Heart left ventricle (tissue), 16 donors: ENCODE measurements at places on chromosomes 12 and 14.

GRCh38 chr12:64457032-64457431 is 5.1 kb downstream of the TBK1 start:
- DNase-seq = no peak

GRCh38 chr12:85253853-85254252 is 26.2 kb upstream of the ALX1 start:
- DNase-seq = no peak

- DNase-seq = no peak
These were observed 82.3 kb upstream of the RIN3 start for GRCh38 chr14:92431199-92431725.

GRCh38 chr12:124453419-124454351 is 113.7 kb downstream of the NCOR2 start:
- DNase-seq = peak; percentile 96

GRCh38 chr12:132398386-132398991 is 69.1 kb upstream of the GALNT9 start:
- peak; percentile 42 for DNase-seq

DNA sequence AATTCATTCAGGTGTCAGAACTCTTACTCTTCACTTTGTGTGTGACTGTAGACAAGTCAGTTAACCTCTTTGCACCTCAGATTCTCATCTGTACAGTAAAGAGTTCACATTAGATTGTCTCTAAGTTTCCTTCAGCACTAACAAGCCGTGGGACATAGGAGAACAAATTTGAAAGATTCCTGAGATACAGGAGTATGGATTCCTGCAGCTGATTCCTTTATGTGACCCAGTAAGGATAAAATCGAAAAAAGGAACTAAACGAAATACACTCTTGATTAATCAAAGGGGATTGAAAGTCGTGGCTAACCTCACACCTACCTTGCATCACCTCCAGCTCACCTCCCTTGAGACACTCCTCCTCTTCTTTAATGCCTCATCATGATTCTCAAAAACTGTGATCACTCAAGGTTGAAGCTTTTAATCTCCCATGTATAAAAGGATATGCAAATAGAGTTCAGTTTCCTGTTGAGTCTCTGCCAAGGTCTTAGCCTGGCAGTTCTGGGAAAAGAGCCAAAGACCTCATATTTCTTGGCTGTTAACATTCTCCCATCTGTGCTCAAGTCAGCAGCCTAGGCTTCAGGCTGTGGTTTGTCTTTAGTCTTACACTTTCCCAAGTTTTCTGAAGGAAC is 156.6 kb downstream of the DAD1 start:
- DNase-seq = peak; percentile 51

- DNase-seq = no peak
These were observed 106.0 kb downstream of the KIF26A start for GRCh38 chr14:104244221-104245011.

DNA sequence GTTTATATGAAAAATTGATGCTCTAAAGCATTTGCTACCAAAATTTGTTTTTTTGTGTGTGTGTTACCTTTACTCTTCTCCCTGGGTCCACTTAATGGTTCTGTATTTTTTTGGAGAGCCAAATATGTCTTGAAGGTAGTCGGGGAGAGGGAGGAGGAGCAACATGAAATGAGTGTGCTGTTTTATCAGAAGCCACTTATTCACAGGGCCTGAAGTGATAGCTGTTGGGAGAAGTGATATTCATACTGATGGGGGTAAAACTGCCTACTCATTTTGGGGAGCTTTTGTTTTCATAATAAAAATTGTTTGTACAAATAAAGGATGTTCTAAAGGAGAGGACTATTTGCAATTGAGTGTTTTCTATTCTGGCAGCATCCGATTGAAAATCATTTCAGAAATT is 29.2 kb downstream of the CRADD start:
- DNase-seq = no peak

DNA sequence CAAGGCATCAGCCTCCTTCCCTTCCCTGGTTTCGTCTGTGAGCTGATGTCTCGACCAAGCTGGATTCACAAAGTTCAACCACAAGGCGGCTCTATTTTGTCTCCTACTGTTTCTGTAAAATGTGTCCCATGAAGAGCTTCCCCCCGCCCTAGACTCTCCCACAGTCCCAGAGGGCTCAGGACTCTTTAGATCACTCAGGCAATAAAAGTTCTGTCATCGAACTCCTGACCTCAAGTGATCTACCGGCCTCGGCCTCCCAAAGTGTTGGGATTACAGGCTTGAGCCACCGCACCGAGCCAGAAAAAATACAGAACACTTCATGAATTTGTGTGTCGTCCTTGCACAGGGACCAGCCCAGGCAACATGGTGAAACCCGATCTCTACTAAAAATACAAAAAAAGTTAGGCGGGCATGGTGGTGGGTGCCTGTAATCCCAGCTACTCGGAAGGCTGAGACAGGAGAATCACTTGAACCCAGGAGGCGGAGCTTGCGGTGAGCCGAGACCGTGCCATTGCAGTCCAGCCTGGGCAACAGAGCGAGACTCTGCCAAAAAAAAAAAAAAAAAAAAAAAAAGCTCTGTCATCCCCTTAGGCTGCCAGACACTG is 149.4 kb downstream of the BCL11B start:
- no peak for DNase-seq

- DNase-seq = no peak
These were observed 527.2 kb downstream of the FLRT2 start for GRCh38 chr14:86057018-86057667.

- no peak for DNase-seq
These were observed at the start of gene PAH for GRCh38 chr12:102917026-102917787. Gene PAH (minus strand): TSS chr12:102917244. CDS start chr12:102917130, 114 bp downstream.

- no peak for DNase-seq
These were observed 17.9 kb upstream of the RCOR1 start for GRCh38 chr14:102574281-102575159.

GRCh38 chr12:62686938-62687337 is 220.3 kb downstream of the MON2 start:
- no peak for DNase-seq
